ENCODE measurements at places on chromosomes 6 and 20. TPM values are rescaled to one million over a fixed set of nuclear protein-coding genes. Genes with fewer than 3 reads are reported as not detected.

ELOVL4 gene
- 6.4 TPM for total RNA-seq

SMLR1 gene
- not detected for total RNA-seq

PIGT gene
- 142 TPM for total RNA-seq

EFCAB8 gene
- total RNA-seq, result not detected

LY86 gene
- not detected for total RNA-seq

C20orf144 gene
- total RNA-seq, result not detected

SLC13A3 gene
- total RNA-seq, result not detected

GRIK2 gene
- not detected for total RNA-seq

APMAP gene
- total RNA-seq, result 44.8 TPM

CRISP3 gene
- total RNA-seq, result not detected

NKAIN2 gene
- 0.11 TPM for total RNA-seq

DNA sequence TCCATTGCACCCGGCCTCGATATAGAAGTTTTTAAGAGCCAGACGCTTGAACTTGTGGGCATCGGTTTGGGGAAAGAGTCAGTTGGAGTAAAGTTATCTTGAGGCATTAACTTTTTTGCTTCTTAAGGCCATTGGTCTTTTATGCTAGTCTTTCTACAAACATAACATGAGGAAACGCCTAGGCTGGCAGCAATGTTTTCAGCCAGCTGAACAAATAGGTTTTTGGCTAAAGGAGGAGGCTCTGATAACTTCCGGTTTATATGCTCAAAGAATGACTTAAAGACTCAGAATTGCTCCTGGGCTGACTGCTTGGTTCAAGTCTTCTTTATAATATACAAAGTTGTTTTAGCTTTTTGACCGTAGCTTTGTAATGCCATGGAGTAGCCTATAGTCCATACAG is 46.2 kb downstream of the HLA-C start:
- no peak overlapping the region for H3K4me3 ChIP-seq
- no peak overlapping the region for H3K27ac ChIP-seq
- no peaks in the 10 kb centered on the region for H3K27me3 ChIP-seq
- no peaks in the 10 kb centered on the region for H3K36me3 ChIP-seq
- DNase-seq, result no peak
- no peaks in the 10 kb centered on the region for H3K4me1 ChIP-seq

GRCh38 chr6:53369876-53370515 is 21.2 kb upstream of the ELOVL5 start:
- DNase-seq, result no peak
- no peaks in the 10 kb centered on the region for H3K27me3 ChIP-seq
- no peak overlapping the region for H3K27ac ChIP-seq
- no peaks in the 10 kb centered on the region for H3K4me1 ChIP-seq
- H3K4me3 ChIP-seq, result no peak overlapping the region

GRCh38 chr20:49786668-49787370 is 25.8 kb upstream of the SLC9A8 start:
- H3K27ac ChIP-seq, result no peak overlapping the region
- no peak overlapping the region for H3K4me3 ChIP-seq
- H3K27me3 ChIP-seq, result no peaks in the 10 kb centered on the region
- H3K4me1 ChIP-seq, result no peaks in the 10 kb centered on the region
- no peak for DNase-seq
- H3K36me3 ChIP-seq, result no peaks in the 10 kb centered on the region

- no peaks in the 10 kb centered on the region for H3K27me3 ChIP-seq
- H3K36me3 ChIP-seq, result peaks cover 2% of the 10 kb centered on the region
- no peaks in the 10 kb centered on the region for H3K4me1 ChIP-seq
- no peak for DNase-seq
These were observed 168.0 kb downstream of the KIF16B start for GRCh38 chr20:16405254-16405653.

GRCh38 chr6:142906945-142907470 is 38.0 kb downstream of the HIVEP2 start:
- DNase-seq, result no peak
- no peak overlapping the region for H3K4me3 ChIP-seq
- H3K4me1 ChIP-seq, result peaks cover 7% of the 10 kb centered on the region
- H3K36me3 ChIP-seq, result no peaks in the 10 kb centered on the region
- H3K27me3 ChIP-seq, result no peaks in the 10 kb centered on the region

DNA sequence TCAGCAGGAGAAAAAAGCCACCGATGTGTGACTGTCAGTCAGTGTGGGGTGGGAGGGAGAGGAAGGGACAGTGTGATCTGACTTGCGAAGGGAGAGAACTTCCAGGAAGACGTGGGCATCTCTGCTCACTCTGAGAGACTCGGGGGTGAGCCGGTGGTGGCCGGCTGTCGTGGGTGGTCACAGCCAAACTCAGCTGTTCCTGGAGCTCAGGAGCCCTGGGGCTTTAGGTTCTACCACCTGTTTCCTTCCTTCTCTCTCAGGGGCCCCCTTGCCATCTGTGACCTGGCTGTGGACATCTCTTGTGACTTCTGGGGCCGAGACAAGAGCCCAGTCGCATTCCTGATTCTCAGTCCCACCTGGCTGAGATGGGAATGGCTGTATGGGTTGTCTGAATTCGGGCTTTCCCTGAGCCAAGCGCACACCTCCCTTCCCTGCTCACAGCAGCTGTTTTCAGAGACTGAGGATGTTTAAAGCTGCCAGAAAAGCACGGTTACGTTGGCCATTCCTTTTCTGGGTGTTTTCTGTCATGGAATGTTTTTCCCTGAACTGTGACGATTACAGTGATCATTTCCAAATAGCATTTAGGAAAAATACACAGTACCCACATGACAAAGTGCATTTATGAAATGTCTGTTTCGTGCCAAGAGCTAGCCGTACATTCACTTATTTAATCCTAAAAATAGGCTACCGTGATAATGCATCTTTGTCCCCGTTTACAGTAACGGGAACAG is 36.5 kb downstream of the SYNJ2 start:
- H3K27ac ChIP-seq, result peak overlapping the region; percentile 76
- H3K4me3 ChIP-seq, result no peak overlapping the region
- DNase-seq, result no peak
- no peaks in the 10 kb centered on the region for H3K27me3 ChIP-seq

- DNase-seq, result no peak
- H3K4me1 ChIP-seq, result no peaks in the 10 kb centered on the region
- H3K36me3 ChIP-seq, result no peaks in the 10 kb centered on the region
- H3K4me3 ChIP-seq, result no peak overlapping the region
These were observed 33.8 kb upstream of the LCA5 start for GRCh38 chr6:79571030-79571367.

- no peak overlapping the region for H3K4me3 ChIP-seq
- no peaks in the 10 kb centered on the region for H3K36me3 ChIP-seq
- no peak for DNase-seq
- peaks cover under 1% of the 10 kb centered on the region for H3K4me1 ChIP-seq
- H3K27ac ChIP-seq, result no peak overlapping the region
- no peaks in the 10 kb centered on the region for H3K27me3 ChIP-seq
These were observed 16.7 kb downstream of the BTN1A1 start for GRCh38 chr6:26516481-26517427.

DNA sequence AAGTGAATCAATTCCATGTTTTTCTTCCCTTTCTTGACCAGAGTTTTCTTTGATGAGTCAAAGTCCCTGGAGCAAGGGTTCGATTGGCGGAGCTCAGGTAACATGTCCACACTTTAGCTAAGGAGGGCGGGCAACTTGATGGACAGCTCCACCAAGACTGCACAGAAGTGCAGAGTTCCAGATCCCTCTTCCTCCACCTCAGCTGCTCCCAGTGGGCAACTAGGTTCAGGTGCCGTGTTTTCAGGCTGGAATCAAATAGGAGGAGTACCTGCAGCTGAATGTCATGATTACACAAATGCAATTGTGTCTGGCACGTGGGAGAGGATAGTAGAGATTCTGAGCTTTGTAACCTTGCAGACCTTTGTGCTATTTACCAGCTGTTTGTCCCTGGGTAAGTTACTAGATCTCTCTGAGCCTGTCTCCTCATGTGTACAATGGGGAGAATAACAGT is 1.9 kb upstream of the ELMO2 start:
- H3K27me3 ChIP-seq, result no peaks in the 10 kb centered on the region
- no peak overlapping the region for H3K4me3 ChIP-seq
- DNase-seq, result no peak
- no peaks in the 10 kb centered on the region for H3K36me3 ChIP-seq
- no peak overlapping the region for H3K27ac ChIP-seq

DNA sequence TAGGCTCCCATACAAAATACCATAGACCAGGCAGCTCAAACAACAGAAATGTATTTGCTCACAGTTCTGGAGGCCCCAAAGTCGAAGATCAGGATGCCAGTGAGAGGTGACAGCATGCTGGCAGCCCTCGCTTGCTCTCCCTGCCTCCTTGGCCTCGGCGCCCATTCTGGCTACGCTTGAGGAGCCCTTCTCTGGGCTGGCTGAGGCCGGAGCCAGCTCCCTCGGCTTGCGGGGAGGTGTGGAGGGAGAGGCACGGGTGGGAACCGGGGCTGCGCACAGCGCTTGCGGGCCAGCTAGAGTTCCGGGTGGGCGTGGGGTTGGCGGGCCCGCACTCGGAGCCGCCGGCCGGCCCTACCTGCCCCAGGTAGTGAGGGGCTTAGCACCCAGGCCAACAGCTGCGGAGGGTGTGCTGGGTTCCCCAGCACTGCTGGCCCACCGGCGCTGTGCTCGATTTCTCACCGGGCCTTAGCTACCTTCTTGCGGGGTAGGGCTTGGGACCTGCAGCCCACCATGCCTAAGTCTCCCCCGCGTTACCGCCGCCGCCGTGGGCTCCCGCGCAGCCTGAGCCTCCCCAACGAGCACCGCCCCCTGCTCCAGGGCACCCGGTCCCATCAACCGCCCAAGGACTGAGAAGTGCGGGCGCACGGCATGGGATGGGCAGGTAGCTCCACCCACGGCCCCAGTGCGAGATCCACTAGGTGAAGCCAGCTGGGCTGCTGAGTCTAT is 32.6 kb upstream of the SERPINB9 start:
- peak; percentile 51 for DNase-seq
- H3K36me3 ChIP-seq, result no peaks in the 10 kb centered on the region
- H3K4me1 ChIP-seq, result no peaks in the 10 kb centered on the region
- H3K27ac ChIP-seq, result no peak overlapping the region
- no peaks in the 10 kb centered on the region for H3K27me3 ChIP-seq

DNA sequence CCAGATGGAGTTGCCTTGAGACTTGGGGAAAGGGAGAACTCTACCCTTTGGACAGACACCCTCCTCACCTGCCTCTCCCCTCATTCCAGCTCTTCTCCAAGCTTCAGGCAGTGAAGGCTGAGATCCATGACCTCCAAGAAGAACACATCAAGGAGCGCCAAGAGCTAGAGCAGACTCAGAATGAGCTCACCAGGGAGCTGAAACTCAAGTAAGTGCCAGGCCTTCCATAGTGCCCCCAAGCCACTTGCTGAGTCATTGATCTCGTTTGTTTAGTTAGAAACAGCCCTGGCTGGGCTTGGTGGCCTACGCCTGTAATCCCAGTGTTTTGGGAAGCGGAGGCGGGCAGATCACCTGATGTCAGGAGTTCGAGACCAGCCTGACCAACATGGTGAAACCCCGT is 39.2 kb downstream of the KIF3B start:
- H3K27me3 ChIP-seq, result no peaks in the 10 kb centered on the region
- H3K4me3 ChIP-seq, result no peak overlapping the region
- DNase-seq, result no peak
- H3K4me1 ChIP-seq, result no peaks in the 10 kb centered on the region
- H3K36me3 ChIP-seq, result peaks cover 5% of the 10 kb centered on the region
- no peak overlapping the region for H3K27ac ChIP-seq

DNA sequence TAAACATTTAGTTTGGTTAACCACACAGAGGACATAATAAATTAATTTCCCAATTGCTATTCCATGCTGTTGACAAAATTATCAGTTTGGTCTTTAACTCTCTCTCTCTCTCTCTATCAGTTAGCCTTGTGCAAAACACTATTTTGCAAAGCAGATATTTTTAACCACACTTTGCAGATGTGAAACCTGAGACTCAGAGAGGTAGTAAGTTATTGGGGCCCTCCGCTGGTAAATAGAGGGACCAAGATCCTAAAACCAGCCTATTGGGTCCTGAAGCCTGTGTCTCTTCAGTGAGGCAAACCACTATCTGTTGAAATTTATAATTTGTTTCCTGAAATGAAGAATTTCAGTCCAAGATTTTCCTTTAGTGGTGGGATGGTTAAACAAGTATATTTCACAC is 231.0 kb downstream of the SOD2 start:
- H3K27ac ChIP-seq, result no peak overlapping the region
- no peak for DNase-seq
- no peaks in the 10 kb centered on the region for H3K27me3 ChIP-seq
- no peak overlapping the region for H3K4me3 ChIP-seq

GRCh38 chr20:35661053-35661452 is 3.6 kb downstream of the CPNE1 start:
- no peaks in the 10 kb centered on the region for H3K27me3 ChIP-seq
- H3K36me3 ChIP-seq, result no peaks in the 10 kb centered on the region
- DNase-seq, result no peak
- no peak overlapping the region for H3K4me3 ChIP-seq

GRCh38 chr20:38896009-38896594 is 30.1 kb upstream of the FAM83D start:
- DNase-seq, result no peak
- no peaks in the 10 kb centered on the region for H3K27me3 ChIP-seq

DNA sequence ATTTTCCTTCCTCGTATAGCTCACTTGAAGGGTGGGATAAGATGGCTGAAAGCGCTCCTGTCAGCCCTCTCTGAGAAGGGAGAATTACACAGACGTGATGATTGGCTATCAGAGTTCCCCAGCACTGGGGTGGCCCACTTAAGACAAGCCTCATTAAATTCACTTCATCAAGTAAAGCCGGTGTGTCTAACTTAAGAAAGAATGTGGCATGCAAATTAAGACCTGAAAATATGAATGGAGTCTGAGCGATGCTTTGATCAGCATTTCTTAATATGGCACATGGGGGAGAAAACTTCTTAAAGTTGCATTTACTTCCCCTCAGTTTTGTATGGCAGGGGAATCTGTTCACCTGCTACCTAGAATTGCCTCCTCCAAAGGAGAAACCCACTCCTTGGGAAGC is 369.3 kb downstream of the FARS2 start:
- no peak overlapping the region for H3K27ac ChIP-seq
- DNase-seq, result no peak
- no peaks in the 10 kb centered on the region for H3K4me1 ChIP-seq
- no peaks in the 10 kb centered on the region for H3K36me3 ChIP-seq
- no peak overlapping the region for H3K4me3 ChIP-seq

DNA sequence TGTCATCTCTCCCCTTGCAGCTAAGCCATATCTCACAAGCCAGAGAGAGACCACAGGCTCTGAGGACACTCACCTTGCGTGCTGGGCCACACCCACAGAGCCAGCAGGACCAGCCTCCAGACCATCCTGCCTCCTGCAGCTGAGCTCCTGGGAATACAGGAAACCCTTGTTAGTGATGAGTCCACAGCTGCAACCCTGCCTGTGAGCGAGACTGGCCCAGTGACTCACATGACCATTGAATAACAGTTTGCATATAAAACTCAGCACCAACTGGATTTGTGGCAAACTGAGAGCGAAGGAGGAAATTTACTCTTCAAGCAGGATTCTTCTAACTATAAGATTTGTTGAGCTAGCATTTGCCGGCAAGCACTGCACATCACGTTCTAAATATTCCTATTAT is 3.0 kb downstream of the THBS2 start:
- H3K4me1 ChIP-seq, result peaks cover 25% of the 10 kb centered on the region
- no peaks in the 10 kb centered on the region for H3K27me3 ChIP-seq
- no peak for DNase-seq
- peak overlapping the region; percentile 32 for H3K4me3 ChIP-seq
- peaks cover 38% of the 10 kb centered on the region for H3K36me3 ChIP-seq

- no peaks in the 10 kb centered on the region for H3K27me3 ChIP-seq
- no peaks in the 10 kb centered on the region for H3K36me3 ChIP-seq
- no peak within 1 kb of the TSS for H3K27ac ChIP-seq
- DNase-seq, result no peak
These were observed at the start of gene TREM2 for GRCh38 chr6:41162687-41163418. Gene TREM2 (minus strand): TSS chr6:41163116. CDS start chr6:41163082, 34 bp downstream.

GRCh38 chr20:57680934-57681914 is 28.6 kb downstream of the PMEPA1 start:
- no peak overlapping the region for H3K4me3 ChIP-seq
- peaks cover 31% of the 10 kb centered on the region for H3K4me1 ChIP-seq
- H3K27me3 ChIP-seq, result no peaks in the 10 kb centered on the region
- H3K36me3 ChIP-seq, result no peaks in the 10 kb centered on the region
- no peak overlapping the region for H3K27ac ChIP-seq
- DNase-seq, result no peak
